Activated CD4-positive, alpha-beta memory T cell treated with anti-CD3 and anti-CD28 coated beads for 36 hours (primary cell): ENCODE measurements at places on chromosomes 3 and 15. TPM values are rescaled to one million over a fixed set of nuclear protein-coding genes. Genes with fewer than 3 reads are reported as not detected.
A peak's percentile ranks its signal among the peaks of the same experiment; 100 is the strongest.

- DNase-seq: peak; percentile 34
Measured at GRCh38 chr3:196694202-196694638, 17.8 kb downstream of the CEP19 start.

FMN1 gene
- total RNA-seq: 0.05 TPM

NANOGP8 gene
- total RNA-seq: not detected

- no peak for DNase-seq
Measured at GRCh38 chr3:2262204-2262603, 163.5 kb downstream of the CNTN4 start.
